ENCODE measurements at places on chromosomes 11 and 22.

GRCh38 chr22:23302171-23303002 lies 122.1 kb downstream of the BCR start:
- no peak for DNase-seq

GRCh38 chr22:36505998-36506635 lies 723 bp downstream of the FOXRED2 start:
- peak; percentile 50 for DNase-seq

GRCh38 chr11:102001657-102002338 lies 45.4 kb upstream of the CFAP300 start:
- DNase-seq, result no peak

DNA sequence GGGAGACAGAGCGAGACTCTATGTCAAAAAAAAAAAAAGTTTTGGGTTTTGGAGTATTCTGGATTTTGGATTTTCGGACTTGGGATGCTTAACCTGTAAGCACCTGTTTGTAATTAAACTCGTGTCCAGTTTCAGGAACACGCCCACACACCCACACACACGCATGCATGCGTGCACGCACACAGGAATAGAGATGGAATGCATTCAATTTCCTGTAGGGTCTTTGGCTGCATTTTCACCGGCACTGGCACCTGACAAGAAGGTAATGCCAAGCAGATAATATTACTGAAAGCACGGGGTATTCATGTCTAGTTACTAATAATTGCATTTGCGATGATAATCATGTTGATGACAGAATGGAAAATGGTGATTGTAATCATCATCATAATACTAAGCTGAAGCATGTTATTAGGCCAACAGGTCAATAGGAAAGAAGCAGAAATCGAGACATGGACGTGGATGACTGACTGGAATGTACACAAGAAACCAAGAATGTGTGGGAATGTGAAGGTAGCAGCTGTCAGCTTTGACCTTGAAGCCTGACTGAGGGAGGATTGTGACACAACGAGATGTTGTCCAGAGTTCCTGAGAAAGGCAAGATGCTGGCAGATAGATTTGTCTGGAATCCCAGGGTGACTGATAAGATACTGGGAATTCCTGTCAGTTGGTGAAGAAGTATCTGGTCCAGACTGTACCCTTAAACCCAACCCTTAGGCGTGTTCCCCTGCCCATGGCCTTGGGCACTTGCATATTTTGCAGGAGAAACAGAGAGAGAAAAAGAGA lies 108.6 kb downstream of the SYN3 start:
- DNase-seq, result no peak
